ENCODE measurements at places on chromosomes 5 and 9.

DNA sequence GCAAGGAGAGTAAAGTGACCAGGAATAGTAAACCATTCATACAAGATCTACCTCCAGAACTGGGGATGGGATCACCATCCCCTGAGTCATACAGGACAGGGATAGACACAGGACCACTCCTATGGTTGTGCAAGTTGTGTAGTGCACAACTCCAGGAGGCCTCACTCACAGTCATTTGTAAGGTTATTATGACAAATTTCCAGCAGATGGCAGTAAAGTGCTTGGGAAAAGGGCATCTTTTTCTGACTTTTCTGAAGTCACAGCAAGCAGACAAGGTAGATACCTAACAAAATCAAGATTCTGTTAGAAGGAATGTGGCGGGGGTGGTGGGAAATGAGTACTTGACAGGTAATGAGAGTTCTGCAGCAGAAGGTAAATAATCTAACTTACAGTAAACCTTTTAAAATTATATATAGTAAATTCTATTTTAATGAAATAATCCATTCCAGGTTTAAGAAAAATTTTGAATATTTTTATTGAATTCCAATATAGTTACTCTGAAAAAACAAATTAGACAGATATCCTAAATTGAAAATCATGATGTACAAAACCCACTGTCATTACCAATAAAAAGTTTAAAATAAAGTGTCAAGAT, 16.7 kb upstream of the KIF27 start:
- peak; percentile 43 for DNase-seq

GRCh38 chr9:134585021-134585561, 56.5 kb upstream of the COL5A1 start:
- DNase-seq = no peak

- DNase-seq = no peak
Measured at GRCh38 chr5:151663617-151664293, 23.0 kb downstream of the SPARC start.

DNA sequence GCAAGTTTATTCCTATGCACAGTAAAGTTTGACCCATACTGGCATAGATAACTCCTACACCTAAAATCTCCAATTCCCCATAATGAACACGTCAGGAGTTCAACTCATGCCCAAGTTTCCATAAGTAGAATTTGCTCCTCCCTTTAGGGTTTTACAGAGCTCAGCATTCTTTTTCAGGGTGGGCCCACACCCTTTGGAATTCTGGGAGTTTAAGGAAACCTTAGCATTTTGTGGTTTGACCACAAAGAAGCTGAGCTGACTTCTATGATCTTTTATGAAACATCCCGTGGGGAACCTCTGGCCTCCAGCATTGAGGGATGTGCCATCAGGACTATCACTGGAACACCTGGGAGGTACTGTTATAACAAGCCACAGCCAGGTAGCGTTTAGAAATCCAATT, 220.6 kb upstream of the MAP3K1 start:
- DNase-seq = no peak

- peak; percentile 33 for DNase-seq
Measured at GRCh38 chr9:134433101-134433500, 106.8 kb downstream of the RXRA start.

- peak; percentile 21 for DNase-seq
Measured at GRCh38 chr5:80125962-80126480, 90.9 kb downstream of the THBS4 start.

DNA sequence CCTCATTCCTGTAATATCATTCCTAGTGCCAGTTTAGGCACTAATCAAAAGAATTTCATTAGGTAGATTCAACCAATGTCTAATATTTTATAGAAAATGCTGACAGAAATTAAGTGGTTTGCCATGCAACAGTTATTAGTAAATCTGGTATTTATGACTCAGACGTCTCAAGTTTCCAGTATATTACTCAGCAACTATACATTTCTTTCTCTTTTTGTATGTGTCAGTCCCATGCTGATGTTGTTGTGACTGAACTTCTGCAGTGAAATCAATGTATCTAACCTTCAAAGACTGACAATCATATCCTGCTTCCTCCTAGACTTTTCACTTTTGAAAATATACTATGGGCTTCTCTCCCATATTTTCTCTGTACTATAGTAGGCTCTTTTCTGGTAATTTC, 822.5 kb downstream of the NR2F1-AS1 start:
- DNase-seq = peak; percentile 75

DNA sequence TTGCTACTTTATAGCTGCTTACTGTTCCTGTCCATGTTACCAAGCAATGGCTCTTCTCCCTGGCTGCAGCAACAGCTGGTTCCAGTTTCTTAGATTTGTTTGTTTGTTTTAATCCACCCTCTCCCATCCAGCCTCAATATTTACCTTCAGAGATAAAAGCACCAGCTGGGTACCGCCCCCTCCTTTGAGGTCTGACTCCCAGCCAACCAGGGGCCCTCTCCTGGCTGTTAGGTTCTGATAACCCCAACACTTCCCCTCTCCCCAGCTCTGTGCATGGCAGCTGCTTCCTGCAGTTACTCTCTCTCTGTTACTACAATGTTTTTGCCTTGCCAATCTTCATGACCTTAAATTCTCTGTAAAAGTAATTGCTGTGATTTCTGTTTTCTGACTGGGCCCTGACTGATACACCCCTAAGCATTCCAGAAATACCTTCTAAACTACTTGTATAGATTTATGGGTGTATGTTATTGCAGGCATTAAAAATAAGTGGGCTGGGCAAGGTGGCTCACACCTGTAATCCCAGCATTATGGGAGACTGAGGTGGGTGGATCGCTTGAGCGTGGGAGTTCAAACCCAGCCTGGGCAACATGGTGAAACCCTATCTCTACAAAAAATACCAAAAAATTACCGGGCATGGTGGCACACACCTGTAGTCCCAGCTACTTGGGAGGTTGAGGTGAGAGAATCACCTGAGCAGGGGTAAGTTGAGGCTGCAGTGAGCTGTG, 2.6 kb upstream of the GCNT1 start:
- peak; percentile 77 for DNase-seq

DNA sequence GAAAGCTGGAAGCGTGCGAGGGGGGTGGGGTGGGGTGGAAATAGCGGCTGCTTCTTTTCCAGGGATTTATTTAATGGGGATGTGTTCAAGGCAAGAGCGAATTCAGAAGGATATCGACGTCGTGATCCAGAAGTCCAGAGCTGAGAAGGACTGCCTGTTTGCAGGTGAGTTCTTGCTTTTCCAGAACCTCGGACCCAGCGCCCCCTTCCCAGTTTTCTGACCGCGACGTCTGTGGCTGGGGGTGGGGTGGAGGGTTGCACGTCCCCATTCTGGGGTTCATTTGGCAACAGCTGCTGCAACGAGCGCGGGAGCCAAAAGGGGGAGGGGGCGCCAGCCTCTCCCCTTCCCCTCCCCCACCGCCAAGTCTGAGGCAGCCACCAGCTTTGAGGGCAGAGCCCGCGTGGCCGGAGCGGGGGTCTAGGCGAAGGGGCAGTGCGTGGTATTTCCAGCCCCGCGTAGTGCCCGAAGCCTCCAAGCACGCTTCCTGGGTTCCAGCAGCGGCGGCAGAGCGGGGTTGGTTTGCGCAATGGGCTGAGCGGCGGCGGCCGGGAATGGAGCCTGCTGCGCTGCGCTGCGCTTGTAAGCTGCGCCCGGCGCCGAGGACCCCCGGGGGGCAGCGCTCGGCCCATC, 701 bp downstream of the PARP8 start:
- DNase-seq = peak; percentile 63

DNA sequence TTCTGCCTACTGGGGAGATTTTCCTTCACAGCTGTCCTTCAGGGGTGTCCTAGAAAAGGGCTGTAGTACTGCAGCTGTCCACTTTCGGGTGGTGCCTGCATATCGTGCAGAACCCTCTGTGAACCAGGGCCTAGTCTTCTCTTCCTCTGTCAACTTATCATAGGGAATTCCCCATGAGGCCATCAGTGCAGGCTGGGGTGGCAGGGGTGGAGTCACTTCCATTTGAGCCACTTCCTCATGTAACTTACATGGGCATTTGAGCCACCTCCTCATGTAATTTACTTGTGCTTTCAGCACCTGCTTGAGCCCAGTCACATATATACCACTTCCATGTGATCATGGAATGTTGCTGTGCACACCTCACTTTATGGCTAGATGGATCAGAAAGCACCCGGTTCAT, 742.0 kb upstream of the RGMB start:
- DNase-seq = no peak

DNA sequence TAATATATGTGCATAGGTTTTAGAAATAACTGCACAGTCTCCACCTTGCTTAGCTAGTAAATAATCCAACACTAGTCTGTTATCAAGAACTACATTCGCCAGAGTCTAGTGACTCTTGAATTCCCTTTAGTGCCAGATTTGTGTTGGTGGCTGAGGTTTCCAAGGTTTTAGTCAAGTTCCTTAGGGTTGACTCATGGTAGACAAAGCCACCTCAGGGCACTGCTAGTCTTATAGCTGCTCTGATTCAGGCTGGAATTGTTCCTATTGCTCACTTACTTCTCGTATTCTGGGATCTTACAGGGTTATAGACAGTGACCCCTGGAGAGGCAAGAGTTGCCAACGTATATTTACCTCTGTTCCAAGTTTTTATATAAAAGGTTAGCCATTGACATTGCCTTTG, 1369.8 kb upstream of the CDH9 start:
- no peak for DNase-seq

- DNase-seq = no peak
Measured at GRCh38 chr9:121160025-121160424, 41.6 kb downstream of the RAB14 start.

- no peak for DNase-seq
Measured at GRCh38 chr5:16656561-16657191, 39.9 kb upstream of the RETREG1 start.

DNA sequence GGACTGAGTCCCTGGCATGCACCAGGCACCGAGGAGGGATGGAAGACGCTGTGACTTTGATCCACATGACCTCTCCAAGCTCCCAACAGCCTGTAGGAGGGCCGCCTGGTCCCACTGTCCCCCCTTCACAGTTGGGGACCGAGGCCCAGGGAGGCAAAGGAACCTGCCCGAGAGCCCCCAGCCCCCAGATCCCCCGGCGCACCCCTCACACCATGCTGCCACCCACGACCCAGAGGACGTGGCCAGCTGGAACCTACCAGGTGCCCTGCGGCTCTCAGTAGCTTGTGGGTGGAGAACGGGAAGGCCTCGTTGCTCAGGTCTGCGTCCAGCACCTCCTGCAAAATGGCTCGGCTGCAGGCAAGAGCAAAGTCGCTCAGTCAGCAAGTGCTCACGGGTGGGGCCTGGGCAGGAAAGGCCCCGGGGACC, 48.8 kb downstream of the DBH start:
- no peak for DNase-seq

- DNase-seq = no peak
Measured at GRCh38 chr5:14965815-14966214, 94.2 kb upstream of the ANKH start.

DNA sequence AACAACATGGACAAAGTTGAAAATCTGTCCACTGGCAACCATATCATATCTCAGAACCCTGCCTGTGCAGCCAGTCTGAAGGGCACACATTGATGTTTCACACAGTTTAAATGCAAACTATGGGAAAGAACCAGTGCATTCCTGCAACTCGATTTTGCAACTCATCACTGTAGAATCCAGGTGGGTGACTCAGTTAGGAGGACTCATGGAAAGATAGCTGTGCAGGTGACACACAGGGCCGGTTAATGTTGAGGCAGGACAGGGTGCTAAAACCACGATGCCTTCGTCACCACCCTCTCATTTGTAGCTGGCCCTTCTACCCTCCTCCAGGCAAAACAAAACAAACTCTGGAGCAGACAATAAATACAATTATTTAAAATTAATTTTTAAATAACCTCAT, 62.8 kb downstream of the TLE1 start:
- peak; percentile 62 for DNase-seq

DNA sequence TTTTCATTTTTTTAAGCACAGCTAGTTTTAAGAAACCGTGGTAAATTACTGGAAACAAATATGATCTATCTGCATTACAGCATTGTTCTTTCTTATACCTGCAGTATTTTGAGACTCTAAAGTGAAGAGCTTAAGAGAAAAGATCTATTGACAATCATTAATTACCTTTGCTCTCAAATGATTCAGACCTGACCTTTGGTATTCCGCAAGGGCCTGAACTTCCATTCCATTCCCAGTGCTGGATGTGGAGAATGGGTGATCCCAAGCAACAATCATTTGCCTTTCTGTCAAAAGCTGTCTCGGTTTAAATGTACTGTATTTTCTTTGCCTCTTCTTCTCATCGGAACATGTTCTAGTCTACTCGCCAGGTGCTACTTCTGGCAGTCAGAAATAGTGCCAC, 18.9 kb downstream of the NREP start:
- DNase-seq = peak; percentile 80

DNA sequence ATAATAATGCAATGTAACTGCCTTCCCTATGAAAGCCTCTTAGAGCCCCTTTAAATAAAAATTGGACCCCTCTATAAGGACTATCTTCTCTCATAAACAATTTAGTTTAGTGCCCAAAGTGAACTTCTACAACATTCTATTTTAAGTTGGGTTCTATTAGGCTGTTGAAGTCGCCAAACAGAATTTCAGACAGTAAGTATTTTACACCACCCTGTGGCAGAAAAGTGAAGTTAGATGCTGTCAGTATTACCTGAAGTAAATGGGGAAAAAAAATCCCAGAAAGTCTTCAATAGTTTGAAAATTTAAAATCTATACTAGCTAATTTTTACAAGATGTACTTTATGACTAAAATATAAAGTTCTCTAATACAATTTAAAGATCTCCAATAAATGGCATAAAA, 29.5 kb downstream of the CAAP1 start:
- peak; percentile 20 for DNase-seq

DNA sequence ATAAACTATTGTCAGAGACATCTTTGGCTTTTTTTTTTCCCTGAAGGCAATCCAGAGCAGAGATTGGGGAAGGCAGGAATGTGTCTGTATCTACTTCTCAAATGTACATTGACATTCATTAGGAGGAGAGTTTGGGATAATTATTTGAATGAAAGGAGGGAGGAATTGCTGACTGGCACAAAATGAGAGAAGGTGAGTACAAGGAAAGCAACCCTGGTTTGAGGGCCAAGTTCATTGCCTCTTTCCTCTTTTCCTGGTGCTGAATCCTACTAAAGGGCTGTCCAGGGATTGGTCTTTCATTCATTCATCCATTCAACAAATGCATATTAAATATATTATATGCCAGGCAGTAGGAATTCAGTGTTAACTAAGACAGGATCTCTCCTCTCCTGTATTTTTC, 18.8 kb upstream of the ANKHD1 start:
- DNase-seq = no peak

DNA sequence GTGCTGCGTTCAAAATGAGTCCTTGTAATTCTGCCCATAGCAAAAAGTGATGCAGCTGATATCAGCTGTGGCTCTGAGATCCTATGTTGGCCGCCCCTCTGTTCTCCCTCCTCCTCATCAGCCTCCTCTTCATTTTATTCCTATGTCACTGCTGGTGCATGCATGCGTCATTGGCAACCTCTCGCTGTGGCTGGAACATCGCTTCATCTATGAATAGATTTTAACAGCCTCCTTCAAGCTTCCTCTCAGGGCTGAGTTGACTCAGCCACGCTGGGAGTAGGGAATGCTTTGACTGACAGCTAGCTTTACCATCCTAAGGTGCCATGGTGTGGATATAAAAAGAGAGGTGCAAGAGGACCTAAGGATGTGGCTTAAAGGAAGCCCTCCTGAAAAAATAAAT, 303.5 kb downstream of the PLK2 start:
- DNase-seq = no peak
